ENCODE measurements at places on chromosomes 5 and 9.

DNA sequence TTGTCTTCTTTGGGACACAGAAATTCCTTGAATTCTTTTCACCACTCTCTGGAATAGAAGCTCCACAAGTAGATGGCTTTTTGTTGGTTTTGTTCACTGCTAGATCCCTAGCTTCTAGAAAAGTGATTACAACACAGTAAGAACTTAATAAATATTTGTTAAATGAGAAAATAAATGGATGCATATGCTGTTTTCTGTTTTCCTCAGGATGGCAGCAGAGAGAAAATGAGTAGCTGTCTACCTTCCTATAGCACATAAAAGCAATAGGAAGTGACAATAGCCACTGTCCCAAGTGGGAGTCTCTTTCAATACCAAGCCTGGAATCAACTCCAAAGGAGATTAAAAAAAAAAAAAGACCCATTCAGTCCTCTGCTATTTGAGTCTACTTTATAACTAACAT lies 100.6 kb upstream of the NREP start:
- DNase-seq, result peak; percentile 11

GRCh38 chr5:88398316-88398715 lies 129.7 kb upstream of the TMEM161B start:
- DNase-seq, result no peak

GRCh38 chr9:121860744-121861143 lies 209.3 kb downstream of the DAB2IP start:
- DNase-seq, result peak; percentile 85

- no peak for DNase-seq
Observed at GRCh38 chr5:171450423-171451331, 31.2 kb downstream of the FGF18 start.

DNA sequence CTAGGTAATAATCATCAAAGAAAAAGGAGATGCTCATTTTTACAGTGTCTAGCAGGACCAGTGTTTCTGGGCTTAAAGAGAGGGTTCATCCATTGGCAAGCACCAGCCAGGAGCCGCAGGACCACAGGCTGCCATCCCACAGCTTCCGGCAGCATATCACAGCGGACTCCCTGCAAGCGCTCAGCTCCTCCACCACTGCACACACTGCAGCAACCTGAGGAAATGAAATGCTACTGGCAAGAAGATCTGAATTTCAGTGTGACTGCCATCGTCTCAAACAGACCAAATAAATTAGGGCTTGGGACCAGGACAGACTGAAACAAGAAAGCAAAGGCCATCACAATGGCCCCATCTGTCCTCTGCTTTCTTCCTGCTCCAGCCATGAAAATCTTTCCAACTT lies 114.2 kb downstream of the TTC39B start:
- no peak for DNase-seq

DNA sequence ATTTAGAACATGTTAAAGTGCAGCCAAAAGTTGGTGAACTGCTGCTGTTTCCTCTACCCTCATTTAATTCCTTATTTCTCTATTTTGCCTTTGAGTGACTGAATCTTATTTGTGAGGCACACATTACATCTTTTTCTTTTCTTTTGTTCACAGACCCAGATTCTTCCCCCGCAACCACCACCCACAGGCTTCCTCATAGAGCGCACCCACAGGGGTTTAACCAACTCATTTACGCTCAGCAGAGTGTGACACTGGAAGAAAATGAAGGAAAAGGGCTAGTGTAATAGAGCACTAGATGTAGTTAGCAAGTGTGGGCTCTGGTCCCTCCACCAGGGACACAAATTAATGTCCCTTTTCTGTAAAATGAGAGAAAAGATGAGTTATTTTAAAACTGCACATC lies 200.7 kb downstream of the PARP8 start:
- no peak for DNase-seq

GRCh38 chr9:104896131-104896530 lies 31.8 kb downstream of the ABCA1 start:
- DNase-seq, result peak; percentile 37

DNA sequence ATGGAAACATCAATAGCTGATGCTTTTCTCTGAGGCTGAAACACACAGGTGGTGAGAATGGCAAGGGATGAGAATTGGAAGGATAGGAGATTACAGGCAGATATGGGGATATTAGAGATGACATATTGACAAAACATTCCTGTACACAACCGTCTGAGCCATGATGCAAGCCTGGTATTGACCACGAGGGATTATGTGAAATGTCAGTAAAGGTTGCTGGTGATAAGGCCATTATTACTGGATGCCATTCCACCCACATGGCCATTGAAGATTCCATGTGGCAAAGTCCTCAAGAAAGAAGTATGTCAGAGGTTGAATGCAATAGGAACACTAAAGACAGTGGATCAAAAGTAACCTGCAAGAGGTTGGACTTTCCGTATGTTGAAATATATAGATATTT lies 15.7 kb downstream of the GRAMD2B start:
- no peak for DNase-seq

DNA sequence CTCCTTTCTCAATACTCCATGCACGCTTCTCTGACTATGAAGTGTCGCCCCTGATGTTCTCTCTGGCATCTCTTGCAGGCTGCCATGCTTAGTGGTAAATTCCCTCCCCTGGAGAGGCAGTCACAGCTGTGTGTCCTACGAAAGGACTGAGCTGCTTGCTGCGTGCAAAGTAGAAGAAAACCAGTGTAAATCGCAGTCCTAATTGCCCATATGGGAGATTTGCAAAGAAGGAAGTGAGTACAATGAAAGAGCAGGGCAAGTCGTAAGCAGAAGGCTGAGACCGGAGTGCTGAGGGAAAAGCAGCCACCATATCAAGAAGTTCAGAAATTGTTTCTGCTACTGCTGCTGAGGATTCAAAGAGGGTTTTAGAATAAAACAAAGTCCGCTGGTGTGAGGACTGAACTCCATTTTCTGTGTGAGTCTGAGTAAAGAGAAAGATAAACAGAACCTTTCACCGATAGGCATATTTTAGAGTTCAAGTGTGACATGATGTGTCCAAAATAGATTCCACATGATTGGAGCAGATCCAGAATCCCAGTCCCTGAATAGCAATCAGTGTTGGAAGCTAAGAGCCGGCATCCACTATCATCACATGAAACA lies 507.8 kb upstream of the MPDZ start:
- DNase-seq, result peak; percentile 59

GRCh38 chr5:33841891-33842290 lies 49.9 kb downstream of the ADAMTS12 start:
- no peak for DNase-seq

DNA sequence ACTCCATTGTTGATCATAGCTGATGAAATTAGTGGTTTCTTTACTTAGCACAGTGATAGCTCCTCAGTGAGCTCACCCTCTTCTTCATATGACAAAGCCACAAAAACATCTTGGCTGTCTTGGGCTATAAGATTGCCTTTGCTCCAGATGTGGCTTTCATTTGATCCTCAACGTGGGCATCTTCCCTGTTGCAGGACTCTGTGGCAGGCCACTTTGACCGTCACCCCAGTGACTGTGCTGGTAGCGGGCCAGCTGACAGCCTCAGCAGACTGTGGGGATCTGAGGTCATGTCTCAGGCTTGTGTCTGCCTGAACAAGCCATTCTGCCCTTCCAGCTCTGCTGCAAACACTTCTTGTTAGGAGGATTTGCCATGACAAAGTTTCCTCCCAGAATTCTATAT lies 422.2 kb downstream of the NR2F1-AS1 start:
- DNase-seq, result peak; percentile 84

DNA sequence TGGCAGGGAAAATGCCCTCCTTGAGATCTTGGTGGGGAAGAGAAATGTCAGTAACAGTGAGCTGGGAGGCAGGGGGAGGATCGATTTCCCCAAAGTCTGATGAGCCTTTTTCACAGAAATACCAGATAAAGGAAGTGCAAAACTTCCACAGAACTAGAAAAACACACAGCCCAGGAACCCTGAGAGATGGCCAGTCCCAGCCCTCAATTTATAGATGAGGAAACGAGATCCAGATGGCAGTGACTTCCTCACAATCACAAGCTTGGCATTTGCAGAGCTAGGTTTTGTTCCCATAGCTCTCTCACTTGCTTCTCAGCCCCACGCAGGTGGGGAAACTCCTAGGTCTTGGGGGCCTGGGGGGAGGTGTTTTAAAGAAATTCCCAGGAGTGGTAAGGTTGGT lies 3.8 kb upstream of the GGTA1 start:
- DNase-seq, result no peak

- DNase-seq, result no peak
Observed at GRCh38 chr5:11527652-11528349, 376.4 kb downstream of the CTNND2 start.

DNA sequence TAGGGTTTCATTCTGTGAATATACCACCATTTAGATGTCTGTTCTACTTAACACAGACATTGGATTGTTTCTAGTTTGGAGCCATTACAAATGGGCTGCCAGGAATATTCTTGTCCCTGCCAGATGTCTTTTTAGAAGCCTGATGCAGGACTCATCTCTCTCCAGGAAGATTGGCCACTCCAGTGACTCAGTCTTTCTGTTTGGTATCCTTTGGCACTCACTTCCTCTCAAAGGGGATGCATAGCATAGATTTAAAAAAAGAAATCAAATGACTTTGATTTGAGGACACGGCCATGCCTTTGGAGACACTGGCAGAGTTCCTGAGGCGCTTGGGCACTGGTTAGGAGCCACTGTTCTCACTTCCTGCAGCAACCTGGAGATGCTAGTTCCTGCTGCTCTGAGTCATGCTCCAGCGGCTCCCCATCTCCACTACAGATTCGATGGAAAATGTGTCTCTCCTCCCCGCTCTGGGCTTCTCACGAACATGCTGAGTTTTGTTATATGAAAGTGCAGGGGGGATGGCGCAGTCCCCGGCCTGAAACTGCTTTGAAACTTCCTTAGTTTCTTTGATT lies 3.5 kb upstream of the ZNF366 start:
- peak; percentile 99 for DNase-seq

DNA sequence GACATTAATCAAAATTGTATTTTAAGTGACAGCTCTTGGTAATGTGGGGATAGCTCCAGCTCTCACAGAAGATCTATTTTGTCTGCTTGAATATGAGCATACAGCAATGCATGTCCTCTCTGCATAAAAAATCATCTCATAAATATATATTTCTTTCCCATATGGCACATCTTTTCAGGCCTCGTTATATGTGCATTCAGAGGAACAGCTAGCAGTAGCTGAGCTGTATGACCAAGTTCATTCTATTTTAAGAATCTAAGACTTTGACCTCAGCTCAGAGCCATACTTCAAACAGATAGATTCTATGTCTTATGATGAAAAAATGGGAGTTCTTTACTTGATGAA lies 487.2 kb downstream of the ARHGEF28 start:
- no peak for DNase-seq

DNA sequence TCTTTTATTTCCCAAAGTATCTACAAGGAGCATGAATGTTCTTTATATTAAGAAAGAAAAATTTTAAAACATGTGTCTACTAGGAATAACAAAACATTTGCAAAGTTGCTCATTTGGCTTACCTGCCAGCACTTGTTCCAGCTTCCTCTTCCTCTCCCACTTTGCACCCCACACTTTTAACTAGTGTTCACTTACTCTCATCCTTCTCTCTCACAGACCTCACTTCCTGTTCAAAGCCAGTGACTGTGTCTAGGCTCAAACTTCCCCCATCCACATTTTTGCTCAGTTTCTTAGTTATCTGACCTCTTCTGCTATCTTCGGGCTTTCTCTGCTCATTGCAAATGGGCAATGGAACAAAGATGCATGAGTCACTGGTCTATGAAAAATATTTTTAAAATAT lies 512.2 kb upstream of the ZNF462 start:
- no peak for DNase-seq

DNA sequence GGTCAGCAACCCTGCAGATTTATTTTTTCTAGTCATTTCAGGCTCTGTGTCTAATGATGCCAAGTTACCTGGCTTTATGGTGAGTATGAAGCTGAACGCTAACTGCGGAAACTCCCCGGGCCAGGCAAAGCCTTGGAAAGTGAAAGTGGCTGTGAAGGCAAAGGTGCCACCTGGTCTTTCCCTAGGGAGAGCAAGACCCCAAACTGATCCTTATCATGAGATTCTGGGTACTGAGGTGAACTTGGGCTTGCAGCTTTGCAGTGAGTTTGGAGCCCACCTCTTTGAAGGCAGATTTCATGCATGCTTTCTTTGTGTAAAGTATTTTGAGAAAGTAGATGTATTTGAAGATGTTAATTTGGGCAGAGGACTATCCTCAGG lies 63.3 kb downstream of the CARTPT start:
- no peak for DNase-seq

DNA sequence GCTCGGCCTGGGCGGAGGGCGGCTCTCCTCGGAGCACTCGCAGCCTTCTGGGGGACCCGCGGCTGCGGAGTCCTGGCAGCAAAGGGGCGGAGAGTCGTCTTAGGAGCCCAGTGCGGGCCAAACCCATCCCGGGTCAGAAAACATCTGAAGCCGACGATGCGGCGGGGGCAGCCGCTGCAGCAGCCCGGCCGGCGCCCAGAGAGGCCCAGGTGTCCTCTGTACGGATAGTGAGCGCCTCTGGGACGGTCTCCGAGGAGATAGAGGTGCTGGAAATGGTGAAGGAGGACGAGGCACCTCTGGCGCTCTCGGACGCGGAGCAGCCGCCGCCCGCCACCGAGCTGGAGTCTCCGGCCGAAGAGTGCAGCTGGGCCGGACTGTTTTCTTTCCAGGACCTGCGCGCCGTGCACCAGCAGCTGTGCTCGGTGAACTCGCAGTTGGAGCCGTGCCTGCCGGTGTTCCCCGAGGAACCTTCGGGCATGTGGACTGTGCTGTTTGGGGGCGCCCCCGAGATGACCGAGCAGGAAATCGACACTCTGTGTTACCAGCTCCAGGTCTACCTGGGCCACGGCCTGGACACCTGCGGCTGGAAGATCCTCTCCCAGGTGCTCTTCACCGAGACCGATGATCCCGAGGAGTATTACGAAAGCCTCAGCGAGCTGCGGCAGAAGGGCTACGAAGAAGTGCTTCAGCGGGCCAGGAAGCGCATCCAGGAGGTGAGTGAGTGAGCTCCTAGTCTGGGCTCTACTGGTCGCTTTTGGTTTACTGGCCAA lies 1.2 kb downstream of the JMY start:
- DNase-seq, result peak; percentile 31

GRCh38 chr5:127203818-127204217 lies 86.8 kb upstream of the MEGF10 start:
- DNase-seq, result peak; percentile 69

- DNase-seq, result no peak
Observed at GRCh38 chr5:179909224-179909623, 1.5 kb upstream of the TBC1D9B start.

DNA sequence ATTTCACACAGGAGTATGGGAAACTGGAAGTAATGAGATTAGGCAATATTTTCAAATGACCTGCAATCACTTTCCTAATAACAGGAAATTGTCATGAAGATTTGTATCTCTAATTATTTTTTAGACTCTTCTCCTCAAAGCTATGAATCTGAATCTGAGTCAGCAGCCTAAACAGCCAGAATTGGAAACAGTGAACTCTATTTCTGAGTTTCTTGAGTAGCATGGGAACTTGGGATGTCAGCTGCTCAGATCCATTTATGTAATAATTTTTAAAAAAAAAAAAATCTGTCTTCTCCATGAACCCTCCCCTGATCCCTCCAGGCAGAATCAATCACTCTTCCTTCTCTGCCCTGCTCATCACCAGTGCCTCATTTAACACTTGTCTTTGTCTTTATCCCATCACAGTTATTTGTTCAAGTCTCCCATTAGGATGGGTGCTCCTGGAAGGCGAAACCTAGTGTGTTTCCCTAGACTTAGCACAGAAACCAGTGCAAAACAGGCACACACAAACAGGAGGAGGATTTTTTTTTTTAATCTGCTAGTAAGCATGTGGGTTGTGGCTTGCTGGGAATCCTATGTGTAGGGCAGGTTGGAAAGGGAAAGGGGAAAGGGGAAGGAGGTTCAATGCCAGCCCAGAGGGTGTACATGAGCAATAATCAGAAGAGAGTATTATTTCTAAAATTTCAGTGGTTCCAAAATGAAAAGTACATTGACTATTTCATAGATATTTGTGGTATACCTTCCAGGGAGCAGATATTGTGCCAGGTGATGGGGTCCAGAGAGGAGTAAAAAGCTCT lies 186.8 kb downstream of the TTLL11 start:
- peak; percentile 28 for DNase-seq
